Kasumi-1 (cell line): ENCODE measurements at places on chromosomes 1 and 21.

- DNase-seq: peak; percentile 59
These were observed 31.0 kb downstream of the ILDR2 start for GRCh38 chr1:166944186-166944967.

DNA sequence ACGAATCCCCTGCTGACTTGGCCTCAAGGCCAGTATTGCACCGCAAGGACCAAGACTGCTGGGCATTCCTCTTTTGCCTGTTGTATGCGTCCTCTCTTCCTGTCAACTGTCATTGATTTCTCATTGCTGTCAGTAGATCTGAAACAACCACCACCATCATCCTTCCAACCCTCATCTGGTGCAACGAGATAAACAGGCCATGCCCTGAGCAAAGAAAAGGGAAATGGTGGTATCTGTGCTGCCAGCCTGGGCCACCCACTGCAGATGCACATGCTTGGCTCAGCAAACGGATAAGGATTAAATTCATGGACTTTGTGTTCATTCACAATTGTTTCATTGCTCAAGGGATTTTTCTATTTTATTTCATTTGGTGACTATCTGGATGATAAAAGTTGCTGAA lies 13.6 kb downstream of the OXCT2 start:
- no peak for DNase-seq

DNA sequence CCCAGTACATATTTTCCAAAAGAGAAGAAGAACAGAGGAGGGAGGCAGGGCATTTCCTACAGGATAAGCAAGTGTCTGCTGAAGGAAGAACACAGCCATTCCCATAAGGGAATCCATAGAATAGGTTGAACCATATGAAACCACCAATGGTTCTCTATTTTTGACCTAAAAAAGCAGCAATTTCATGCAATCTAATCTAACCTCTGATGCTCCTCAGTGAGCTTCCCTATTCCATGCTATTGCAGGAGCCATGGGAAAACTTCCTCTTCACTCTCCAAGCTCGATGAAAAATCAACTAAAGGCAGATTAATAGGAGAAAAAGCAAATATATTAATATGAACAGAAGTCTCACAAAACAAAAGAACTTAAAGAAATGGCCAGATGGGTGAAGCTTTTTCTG lies 50.5 kb downstream of the SIPA1L2 start:
- DNase-seq: no peak

GRCh38 chr1:23370709-23371584 lies 1.3 kb upstream of the ZNF436 start:
- no peak for DNase-seq

GRCh38 chr1:41241749-41242341 lies at the start of gene SCMH1:
SCMH1 (minus strand) TSS chr1:41242306; CDS start chr1:41186133, 56,173 bp downstream.
- DNase-seq: peak; percentile 38

GRCh38 chr1:233078396-233078795 lies 128.0 kb downstream of the NTPCR start:
- DNase-seq: no peak

DNA sequence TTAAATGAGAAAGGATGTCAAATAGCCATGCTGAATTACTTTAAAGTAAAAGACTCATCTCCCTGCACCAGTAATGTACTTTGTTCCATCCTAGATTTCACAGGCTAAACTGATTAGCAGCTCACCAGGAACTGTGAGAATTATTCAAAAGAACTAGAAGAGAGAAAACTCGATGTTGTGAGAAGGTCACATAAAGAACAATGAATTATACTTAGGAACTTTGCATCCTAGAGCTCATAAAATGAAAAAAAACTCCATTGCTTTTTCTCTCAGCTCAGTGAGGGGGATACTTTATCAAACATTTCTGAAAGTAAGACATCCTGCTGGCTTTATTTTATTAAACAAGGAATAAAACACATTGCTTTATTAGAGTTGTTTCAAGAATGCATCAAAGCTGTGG lies 278.5 kb downstream of the MRPL39 start:
- DNase-seq: no peak

DNA sequence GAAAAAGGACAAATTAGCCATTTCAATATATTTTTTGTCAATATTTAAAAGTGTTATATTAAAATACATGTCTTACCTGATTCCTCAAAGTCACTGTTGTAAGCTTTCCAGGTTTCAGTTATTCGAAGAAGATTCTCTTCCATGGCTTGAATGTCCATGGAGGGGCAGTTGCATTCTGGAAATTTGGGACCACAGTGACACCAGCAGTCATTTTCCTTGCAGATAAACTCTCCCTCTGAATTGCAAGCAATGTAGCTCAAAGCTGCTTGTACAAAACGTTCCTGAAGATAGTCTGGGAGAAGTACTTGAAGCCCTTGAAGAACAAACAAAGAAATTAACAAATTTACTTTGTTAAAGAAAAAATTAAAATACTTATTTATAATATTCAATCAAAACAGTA lies 251.7 kb downstream of the BRINP3 start:
- DNase-seq: no peak

DNA sequence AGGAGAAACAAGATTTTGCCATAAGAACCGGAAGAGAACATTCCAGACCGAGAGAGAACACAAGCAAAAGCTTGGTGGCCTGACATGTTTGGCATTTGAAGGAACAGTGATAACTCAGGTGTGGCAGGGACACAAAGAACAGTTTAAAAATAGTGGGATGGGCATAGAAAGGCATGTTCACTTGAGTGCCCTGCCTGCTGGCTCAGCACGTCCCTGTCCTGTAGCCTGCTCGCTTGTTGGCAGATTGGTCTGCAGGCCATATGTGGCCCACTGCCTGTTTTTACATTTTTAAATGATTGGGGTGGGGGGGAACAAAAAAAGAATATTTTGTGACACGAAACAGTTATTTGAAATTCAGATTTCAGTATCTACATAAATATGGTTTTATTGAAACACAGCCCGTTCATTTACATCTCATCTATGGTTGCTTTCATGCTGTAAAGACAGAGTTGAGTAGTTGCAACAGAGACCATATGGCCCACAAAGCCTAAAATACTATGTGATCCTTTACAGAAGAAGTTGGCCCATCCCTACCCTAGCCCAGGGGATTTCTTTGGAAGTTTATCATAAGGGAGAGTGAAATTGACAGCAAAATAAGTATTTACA lies 100.7 kb downstream of the RGL1 start:
- DNase-seq: no peak

GRCh38 chr21:41634858-41635257 lies 126.9 kb upstream of the TMPRSS2 start:
- DNase-seq: no peak

DNA sequence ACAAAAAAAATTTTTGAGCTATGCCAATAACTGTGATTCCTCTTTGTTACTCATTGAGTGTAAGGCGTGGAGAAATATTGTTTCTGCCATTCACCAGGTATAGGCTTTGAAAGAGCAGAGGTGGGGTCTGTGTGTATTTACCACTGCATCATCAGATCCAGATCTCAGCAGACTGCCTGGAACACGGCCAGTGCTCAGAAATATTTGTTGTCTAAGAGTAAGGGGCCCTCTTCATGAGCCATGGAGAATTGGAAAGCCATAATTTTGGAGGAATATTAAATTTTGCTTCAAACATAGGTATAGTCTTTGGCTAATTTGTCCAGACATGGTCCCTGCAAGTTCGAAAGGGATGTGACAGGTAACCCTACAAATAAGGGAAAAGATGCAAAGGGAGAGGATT lies 231.3 kb upstream of the IRF2BP2 start:
- DNase-seq: no peak

- no peak for DNase-seq
These were observed 1.3 kb upstream of the IFNAR2 start for GRCh38 chr21:33228455-33228854.

GRCh38 chr1:173864179-173864867 lies 3.5 kb downstream of the GAS5 start:
- no peak for DNase-seq

- no peak for DNase-seq
These were observed 13.0 kb downstream of the TFF3 start for GRCh38 chr21:42302076-42302650.

- no peak for DNase-seq
These were observed 633.8 kb downstream of the NCAM2 start for GRCh38 chr21:21631961-21632360.

DNA sequence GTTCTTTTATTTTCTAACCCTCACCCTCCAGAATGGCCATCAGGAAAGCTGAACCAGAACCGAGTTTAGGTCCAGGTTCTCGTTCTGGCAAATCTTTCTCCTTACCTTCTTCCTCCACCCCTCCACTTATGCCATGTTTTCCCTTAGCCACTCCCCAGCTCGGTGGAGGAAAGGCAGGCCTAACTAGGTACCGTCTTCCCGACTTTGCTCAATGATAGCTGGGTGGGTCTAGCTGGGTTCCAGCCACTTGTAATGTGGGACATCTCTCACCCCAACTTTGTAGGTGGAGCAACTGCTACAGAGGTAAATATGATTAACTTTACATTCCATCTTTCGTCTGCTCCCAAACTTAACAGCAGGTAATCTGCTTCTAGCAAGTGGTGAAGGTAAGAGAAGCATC lies 646 bp downstream of the BNIPL start:
- DNase-seq: no peak

- no peak for DNase-seq
These were observed 84.7 kb upstream of the HIVEP3 start for GRCh38 chr1:42003433-42003832.

- no peak for DNase-seq
These were observed 442.1 kb downstream of the PTBP2 start for GRCh38 chr1:97163591-97164275.

DNA sequence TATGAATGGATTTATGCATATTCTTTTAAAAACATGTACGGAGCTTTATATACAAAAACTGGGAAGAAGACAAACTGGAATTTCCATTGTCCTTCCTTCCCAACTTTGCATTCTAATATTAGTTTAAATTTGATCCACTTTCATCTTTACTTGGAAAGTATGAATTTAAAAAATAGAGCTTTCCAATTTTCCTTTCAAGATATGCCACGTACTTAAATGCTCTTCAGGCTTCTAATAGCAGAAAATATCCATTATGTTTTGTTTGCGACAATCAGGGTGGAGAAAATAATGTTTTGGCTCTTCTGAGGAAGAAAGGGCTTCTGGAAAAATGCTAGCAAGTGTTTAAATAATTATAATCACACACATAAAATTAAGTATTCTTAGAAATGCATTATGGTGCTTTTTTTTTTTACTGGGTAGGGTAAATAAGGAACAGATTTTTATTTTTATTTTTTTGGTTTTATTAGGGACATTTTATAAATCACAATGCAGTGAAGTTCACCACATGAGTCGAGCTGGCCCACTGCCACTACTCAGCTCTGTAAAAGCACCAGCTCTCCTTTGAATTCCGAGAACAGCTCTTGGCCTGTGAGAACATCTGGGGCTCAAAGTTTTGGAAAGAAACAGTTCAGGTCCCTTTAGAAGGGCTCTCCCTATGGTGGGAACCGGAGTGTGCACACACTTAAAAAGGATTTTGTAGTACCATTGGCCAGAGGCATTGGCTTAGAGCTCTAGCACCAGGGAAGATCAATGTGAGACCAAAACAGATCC lies 287.4 kb upstream of the LYPLAL1 start:
- DNase-seq: no peak

GRCh38 chr1:200907611-200908097 lies 13.0 kb downstream of the INAVA start:
- DNase-seq: peak; percentile 76

DNA sequence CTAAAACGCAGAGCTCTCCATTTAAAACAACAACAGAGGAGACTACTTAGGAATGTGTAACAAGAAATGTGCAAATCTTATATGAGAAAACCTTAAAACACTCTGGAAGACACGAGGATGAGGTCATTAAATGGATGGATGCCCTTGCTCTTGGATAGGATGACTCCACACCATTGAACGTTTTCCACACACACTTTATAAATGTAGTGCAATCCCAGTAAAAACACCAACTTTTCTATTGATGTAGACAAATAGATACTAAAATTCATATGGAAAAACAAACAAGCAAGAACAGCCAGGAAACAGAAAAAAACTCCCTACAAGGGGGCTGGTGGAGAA lies 18.4 kb upstream of the COL6A1 start:
- DNase-seq: no peak

DNA sequence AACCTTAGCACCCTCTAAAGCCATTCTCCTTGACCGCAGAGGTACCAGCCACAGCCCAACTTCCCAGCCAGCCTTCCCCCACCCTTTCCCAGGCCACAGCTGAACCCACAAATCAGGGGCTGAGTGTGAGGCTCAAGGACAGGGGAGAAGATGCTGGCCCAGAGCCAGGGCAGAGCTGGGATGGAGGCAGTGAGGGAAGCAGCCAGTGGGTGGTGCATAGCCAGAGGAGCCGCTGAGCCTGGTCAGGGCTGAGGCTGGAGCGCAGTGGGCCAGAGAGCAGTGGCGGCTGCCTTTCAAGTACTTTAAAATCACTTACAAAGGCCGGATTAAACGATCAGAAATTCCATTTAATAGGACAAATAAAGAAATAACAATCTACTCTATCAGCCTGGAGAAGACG lies 36.3 kb downstream of the DMAP1 start:
- DNase-seq: no peak

GRCh38 chr21:30979054-30979453 lies 59.2 kb downstream of the KRTAP19-8 start:
- no peak for DNase-seq

- no peak for DNase-seq
These were observed 74.2 kb upstream of the QSOX1 start for GRCh38 chr1:180080439-180080838.

DNA sequence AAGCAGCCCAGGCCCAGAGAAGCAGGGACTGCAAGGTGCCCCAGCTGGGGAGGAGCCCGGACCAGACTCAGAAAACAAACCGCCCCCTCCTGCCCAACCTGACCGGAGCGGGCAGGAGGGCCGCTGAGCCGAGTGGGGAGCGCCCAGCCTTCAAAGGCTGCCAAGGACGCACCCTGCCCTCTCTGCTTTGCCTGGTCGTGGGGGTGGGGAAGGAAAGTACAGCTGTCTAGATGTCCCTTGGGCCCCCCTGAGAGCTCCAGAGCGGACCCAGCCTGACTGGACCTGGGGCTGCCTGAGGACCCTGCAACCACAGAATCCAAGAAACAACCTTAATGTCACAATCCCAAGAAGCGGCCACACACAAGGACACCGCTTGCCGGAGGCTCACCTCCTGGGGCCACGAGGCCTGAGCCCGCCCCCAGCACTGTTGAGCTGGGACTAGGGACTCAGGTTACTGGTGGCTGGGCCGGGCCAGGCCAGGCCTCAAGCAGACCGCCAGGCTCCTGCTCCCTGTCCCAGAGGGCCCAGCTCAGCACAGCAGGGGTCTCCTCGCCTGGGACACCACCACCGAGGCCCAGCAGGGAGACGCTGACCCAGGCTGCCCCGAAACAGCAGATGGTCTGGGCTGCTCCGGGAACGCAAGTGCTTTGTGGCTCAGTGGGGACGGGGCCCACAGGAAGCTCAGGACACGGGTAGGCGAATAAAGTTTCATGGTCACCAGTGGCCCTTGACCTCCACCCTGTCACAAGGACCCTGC lies 1.4 kb downstream of the DVL1 start:
- DNase-seq: no peak

GRCh38 chr1:173852105-173852504 lies 15.7 kb downstream of the GAS5 start:
- DNase-seq: no peak
